ENCODE measurements at places on chromosomes 2 and 18. TPM values are rescaled to one million over a fixed set of nuclear protein-coding genes. Genes with fewer than 3 reads are reported as not detected.
A peak's percentile ranks its signal among the peaks of the same experiment; 100 is the strongest.

DNA sequence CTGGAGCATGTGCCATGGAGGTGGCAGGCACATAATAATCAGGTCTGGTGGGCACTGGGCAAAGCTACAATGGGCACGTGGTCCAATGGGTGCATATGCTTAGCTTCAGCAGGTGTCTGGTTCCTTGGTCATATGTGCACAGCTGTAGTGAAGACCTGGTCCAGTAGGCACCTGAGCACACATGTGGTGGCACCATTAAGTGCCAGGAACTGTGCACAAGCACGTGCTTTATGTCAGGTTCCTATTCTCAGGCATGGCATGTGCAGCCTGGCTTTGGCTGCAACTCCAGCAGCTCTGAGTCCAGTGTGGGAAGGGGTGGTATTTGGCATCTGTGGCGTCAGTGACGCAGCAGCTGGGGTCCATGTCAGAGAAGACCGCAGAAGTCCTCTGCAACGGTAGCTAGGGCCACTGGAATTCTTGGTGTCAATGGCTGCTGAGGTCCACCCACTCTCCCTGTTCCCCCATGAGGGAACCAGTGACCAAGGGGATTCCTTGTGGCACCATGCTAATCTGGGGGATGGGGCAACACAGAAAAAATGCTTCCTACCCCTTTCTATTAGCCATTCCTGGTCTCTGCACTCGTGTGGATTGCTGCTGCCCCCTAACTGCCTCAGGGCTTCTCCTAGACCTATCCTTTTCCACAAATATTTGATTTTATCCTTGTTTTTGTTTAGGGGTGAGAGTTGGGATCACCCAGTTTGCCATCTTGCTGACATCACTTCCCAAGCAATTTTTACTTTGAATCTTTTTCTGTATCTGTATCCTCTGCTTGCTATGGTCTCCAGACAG is 262.9 kb upstream of the MAP2 start:
- no peak for DNase-seq

DNA sequence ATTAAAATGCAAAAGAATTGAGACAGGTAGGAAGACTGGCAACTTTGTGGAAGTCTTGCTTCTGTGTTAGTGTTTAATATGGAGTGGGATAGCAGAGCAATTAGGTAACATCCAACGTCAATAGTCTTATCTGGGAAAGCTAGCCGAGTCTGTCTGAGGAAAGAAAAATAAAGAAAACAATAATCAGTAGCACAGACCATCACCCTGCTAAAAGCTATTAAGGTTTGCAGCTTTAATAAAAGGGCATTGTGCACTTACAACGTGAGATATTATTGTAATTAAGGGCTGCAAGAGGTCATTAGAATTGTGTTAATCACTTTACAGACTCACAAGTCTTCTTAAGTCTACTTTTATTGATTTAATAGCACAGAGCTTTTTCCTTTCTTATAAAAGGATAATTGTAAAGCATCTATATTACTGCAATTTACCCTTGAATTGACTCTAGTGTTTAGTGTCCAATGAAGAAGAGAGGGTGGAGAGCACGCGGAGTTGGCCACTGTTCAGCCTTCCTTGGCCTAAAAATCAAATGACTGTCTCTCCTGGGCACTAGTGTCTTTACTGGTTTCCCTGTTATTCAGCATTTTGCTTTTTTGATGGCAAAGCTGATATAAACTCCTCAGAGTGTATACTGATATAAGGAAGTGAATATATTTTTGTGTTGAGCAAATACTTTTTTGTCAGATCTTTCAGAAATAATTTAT is 2.0 kb downstream of the CDH7 start:
- DNase-seq = no peak

GRCh38 chr18:27605107-27605834 is 420.2 kb upstream of the CHST9 start:
- peak; percentile 64 for DNase-seq

DNA sequence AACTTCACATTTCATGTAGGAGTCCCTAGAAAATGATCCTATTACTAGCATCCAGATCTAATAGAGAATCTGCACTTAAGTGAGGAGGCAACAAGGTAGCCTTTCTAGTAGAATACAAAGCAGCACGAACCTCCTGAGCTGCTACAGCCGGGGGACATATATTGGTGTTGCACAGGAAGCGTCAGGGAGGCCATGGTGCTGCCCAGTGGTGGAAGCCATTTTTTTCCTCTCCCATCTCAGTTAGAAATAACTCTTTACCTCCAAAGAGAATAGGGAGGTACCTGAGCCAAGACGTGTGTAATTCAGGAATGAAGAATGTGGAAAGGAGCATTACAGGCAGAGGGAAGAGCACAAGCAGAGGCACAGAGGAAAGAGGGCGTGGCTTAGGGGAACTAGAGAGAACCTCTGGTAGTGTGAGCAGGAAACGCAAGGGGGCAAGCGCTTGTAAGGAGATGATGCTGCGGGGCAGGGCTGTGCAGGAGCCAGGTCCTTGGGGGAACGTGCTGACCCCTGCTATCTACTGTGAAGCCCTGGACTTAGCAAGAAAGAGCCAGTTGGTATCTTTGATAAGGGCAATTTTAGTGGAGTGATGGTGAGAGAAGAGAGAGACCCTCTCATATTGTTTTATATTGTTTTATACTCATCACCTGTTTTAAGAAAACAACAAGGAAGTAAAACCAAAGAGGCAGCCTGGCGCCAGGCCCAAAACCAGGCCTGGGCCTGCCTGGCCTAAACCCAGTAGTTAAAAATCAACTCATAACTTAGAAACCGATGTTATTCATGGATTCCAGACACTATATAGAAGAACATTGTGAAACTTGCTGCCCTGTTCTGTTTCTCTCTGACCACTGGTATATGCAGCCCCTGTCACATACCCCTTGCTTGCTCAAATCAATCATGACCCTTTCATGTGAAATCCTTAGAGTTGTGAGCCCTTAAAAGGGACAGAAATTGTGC is 50.0 kb upstream of the TTC39C start:
- peak; percentile 33 for DNase-seq

DNA sequence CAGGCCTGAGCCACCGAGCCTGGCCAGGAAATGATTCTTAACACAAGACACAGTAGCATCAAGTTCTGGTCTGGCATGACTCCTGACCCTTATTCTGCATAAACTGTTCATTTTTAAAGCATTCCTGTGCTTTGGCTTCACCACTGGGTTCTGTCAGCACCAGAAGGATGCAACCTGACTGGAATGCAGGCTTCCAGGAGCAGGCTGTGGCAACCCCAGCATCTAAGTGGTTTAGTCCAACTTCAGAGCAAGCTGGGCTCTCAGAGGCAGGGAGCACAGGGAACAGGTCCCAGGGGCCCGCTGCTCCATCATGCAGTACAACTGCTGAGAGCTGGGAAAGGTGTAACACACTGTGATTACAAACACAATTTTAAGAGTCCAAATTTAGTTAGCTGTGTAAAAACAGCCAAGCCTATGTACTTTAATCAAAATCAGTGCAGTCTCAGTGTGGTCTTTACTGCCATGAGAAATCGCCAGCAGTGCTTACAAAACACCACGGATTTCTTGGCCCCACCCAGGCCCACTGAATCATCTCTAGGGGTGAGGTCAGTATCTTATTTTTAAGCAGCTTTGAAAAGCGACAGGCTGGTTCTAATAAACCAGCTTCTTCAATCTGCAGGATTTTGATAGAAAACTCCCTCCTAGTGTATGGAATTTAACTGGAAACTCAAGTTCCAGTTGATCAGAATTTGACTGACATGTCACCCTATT is 44.4 kb upstream of the TMEM182 start:
- DNase-seq = no peak

DNA sequence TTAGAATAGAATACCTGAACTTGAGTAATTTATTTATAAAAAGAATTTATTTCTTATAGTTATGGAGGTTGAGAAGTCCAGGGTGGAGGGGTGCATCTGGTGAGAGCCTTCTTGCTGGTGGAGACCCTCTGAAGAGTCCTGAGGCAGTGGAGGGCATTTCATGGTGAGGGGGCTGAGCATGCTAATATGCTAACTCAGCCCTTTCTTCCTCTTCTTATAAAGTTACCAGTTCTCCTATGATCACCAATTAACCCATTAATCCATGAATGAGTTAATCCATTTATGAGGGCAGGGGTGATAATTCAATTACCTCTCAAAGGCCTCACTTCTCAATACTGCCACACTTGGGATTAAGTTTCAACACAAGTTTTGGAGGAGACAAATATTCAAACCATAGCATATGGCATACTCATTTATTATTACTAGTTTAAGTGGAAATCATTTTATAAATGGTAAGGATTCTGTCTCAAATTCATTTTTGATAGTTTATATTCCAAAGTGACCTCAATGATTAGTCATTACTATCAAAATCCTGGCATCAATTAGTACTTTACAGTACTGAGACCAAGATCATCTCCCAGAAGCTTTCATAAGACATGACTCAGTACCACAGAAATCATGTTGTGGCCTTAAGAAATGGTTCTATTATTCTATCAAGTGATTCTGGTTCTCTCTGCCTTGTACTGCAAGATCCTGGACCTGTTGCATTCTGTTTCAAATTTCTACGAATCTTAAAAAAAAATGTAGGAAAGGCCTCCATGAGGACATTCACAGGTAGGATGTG is 5.5 kb downstream of the ZNF396 start:
- DNase-seq = no peak

DNA sequence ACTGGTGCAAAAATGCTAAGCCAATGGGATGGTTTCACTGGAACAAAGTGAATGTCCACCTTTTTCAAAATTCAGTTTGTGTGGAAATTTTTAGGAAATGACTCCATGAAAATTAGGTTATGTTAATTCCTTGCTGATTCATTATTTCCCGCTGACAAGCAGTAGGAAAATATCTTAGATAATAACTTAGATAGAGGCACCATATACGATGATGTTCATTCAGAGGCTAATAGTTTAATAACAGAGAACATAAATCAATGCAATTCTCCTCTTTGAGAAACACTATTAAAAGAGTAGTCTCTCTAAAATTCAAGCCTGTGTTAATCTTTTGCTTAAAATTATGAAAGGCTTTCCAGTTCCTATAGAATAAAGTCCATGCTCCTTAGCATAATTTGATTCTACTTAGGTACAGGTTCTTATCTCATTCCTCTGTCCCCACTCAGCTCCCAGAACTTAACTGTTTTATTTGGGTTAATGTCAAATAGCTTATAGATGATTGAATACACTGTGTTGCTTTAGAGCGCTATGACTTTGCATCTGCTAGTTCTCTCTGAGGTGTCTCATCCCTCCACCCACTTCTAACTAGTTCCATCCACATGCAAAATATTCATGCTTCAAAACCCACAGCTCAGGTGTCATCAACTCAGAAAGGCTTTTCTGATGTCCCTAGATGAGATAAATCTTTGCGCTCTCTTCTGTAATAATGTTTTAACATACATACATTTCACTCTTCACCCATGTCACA is 503.6 kb downstream of the ERBB4 start:
- DNase-seq = no peak

GRCh38 chr18:79749251-79750191 is 48.2 kb upstream of the KCNG2 start:
- no peak for DNase-seq

DNA sequence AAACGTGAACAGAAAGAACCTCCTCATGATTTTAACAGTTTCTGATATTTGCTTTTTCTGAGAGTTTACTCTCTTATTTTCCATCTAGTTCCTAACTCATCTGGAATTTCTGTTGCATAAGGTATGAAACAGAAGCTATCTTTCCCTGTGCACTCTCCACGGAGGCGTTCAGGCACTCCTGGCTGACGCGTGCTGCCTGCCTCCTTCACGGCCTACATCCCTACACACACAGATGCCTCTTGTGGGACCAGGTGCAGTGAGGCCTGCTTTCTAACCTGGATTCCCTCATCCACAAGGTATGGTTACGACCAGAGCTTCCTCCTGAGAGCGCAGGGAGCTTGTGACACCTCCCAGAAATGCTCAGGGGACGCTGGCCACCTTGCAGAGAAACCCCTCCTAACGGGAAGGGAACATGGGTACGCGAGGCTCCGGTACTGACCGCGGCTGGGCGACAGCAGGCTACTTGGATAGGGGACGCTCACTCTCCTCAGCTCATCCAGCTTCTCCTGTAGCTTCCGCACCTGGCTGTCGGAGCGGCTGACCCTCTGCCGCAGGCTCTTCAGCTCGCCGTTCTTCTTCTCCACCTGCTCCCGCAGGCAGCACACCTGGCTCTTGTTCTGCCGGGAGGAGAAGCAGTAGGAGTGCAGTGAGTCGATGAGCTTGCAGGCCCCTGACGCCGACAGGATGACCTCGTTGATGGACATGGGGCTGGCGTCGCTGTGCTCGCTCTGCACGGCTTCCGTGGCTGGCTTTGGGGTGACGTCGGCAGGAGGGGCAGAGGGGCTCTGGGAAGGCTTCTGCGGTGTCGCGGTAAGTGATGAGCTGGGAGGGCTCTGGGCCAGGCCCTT is 4.3 kb downstream of the THAP4 start:
- DNase-seq = no peak

- no peak for DNase-seq
These were observed 27.7 kb upstream of the SPATS2L start for GRCh38 chr2:200278694-200279316.

DNA sequence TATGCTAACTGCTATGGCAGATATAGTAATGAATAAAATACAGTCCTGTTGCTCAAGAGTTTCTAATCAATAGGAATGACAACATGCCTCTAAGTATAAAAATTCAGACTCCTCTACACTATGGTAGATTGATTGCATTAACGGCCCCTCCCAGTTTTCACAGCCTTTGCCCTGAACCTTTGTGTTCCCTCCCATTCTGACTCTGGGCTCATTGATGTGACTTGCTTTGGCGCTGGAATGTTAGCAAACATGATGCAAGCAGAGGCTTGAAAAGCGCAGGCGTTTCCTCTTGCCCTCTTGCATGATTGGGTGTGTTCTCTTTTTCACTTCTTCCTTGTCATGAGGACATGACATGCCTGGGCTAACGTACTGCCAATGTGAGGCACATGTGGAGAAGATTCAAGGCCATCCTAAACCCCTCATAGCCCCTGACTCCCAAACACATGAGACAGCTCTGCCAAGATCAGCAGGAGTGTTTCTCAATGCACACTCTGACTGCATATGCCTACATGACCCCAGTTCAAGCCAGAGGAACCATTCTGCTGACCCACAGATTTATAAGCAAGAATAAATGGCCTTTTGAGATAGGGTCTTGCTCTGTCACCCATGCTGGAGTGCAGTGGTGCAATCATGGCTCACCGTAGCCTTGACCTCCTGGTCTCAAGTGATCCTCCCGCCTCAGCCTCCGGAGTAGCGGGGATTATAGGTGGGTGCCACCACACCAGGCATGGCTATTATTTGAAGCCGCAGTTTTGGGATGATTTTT is 49.7 kb upstream of the CD28 start:
- peak; percentile 81 for DNase-seq

GKN1 gene
- not detected for total RNA-seq

ABHD1 gene
- total RNA-seq = not detected

TAF4B gene
- total RNA-seq = 7.8 TPM

CCDC150 gene
- total RNA-seq = 8.9 TPM
